ENCODE measurements at places on chromosomes 11 and 22.

DNA sequence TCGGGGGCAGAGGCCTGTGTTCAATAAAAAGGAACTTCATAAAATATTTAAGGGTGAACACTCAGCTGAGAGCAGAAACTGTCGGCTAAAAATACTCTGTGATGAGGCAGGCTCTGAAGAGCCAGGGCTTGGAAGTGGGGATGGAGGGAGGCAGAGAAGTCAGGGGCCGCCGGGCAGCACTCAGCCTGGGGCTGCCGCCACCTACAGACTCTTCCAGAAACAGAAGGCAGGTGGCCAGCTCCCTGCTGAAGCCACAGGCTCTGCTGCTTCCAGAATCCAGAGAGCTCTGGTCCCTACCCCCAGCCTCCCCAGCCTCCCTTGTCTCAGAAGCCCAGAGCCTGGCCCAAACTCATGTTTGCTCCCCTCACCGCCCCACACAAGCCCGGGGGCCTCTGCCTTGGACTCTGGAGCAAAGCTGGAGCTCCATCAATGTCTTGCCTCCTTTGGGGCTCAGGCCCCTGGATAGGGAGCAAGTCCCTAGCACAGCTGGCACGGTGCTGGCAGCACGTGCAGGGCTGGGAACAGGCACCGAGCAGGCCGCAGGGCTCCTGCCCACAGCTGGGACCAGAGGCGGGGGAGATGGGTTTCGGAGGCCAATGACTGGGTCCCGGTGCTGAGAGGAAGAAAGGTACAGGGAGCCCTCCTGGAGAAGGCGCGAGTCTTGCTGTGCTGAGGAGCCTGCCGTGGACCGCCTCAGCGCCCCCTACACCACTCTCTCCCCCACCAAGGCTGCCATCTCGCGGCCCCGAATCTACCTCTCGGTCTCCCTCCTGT, 8.2 kb downstream of the LRFN4 start:
- no peak for DNase-seq

- no peak for DNase-seq
These were observed 14.0 kb downstream of the HSPA8 start for GRCh38 chr11:123047947-123048293.

- DNase-seq = no peak
These were observed 19.9 kb upstream of the TEF start for GRCh38 chr22:41361716-41362310.

- DNase-seq = no peak
These were observed 127.1 kb downstream of the SNX19 start for GRCh38 chr11:130789056-130789640.

DNA sequence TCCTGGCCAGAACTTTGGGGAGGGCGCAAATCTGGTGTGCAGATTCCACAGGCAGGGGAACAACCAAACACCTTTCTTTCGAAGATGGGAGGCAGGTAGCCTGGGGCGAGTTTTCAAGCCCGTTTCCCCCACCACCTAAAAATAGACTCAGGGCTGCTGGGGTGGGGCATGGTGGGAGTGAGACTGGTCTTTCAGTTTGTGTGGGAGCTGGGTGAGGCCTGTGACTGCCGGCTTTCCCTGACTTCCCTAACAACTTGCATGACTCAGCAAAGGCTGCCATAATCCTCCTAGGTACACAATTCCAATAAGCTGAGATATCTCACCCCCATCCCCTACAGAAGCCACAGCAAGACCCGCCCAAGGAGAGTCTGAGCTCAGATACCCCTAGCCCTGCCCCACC, 4.3 kb upstream of the OR5B12 start:
- DNase-seq = no peak

DNA sequence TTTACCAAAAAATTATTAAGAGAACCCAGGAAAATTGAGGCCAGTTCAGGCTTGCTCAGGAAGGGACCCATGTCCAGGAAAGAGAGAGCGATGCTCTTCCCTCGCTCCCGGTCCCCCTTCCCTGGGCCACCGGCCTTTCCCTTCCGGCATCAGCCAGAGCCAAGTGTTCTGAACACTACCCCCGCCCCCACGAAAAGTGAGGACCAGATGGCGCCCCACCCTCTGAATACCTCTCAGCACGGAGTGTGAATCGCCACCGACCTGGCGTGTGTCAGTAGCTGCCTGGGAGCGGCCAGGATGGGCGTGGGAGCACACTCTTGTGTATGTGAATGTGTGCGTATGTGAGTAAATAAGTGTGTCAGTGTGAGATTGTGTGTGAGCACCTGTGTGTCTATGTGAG, 20.2 kb downstream of the RPS6KA4 start:
- no peak for DNase-seq

DNA sequence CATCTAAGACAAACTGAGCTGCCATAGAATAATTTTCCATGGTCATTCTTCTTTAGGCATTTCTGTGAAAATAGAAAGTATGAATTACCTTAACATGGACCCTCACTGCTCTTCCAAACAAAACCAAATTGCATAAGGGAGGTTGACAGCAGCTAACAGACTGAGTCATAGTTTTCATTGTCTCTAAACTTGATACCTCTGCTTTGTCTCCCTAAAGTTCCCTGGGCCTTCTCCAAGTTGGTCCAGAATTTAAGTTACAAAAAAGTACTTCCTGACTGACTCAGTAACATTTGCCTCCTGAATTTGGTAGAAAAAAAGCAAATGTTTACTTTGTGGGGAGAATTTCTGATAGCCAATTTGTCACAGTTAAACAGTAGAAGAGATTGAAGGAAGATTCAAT, 3.0 kb downstream of the OR8D1 start:
- no peak for DNase-seq

GRCh38 chr11:18368221-18368620, 26.1 kb upstream of the LDHA start:
- DNase-seq = no peak

- DNase-seq = peak; percentile 19
These were observed 4.9 kb upstream of the SLC16A8 start for GRCh38 chr22:38088629-38089473.

- peak; percentile 56 for DNase-seq
These were observed 43.7 kb downstream of the MED15 start for GRCh38 chr22:20550851-20551744.

DNA sequence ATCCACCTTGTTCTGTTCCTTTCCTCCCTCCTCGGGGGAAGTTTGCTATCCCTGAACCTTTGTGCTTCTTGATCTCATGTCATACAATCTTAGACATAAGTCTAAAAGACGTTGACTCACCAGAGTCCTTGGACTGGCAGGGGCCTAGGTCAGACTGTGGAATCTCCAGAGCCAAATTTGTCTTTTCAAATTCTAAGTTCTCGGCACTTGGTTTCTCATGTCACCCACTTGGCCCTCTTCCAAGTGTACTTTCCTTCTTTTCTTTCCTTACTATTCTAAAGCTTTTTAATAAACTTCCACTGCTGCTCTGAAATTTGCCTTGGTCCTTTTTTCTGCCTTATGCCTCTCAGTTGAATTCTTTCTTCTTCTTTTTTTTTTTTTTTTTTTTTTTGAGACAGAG, 30.1 kb upstream of the SMPD1 start:
- no peak for DNase-seq

GRCh38 chr11:21295508-21295907, 626.1 kb downstream of the NELL1 start:
- no peak for DNase-seq

- DNase-seq = peak; percentile 44
These were observed 821 bp downstream of the CELF1 start for GRCh38 chr11:47552056-47552565.

DNA sequence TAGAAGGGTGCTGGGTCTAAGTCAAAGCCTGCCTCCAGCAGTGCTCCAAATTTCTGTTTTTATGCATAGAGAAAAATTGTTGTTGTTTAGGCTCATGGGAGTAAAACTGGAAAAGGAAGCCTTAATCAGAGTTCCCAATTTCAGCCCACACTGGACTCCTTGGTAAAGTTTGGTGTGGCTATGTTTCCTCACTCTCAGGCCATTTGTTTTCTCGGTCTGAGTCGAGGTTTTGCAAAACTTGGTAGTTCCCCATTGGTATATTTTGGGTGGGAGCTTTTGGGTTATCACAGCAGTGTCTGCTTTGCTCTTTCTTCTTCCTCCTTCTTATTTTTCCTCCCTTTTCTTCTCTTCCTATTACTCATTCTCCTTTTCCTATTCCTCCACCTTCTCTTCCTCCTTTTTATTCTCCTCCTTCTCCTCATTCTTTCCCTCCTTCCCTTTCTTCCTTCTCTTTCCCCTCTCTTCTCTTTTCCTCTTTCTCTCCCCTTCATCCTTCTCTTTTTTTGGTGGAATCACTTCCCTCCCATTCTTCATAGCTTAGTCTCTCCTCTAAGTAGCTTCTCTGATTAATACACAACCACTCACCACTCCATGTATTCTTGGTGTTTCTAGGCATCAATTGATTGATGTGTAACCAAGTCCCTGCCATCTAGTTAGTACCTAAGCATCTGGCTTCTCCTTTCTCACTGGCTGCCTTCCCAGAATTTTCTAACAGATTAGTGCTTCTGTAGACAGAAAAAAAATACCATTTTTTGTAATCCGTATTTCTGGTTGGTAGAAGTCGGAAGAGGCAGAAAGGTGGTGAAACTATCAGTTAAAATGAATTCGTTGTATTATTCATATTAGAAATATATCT, 10.1 kb downstream of the SLC5A1 start:
- DNase-seq = no peak

- DNase-seq = no peak
These were observed 247.7 kb downstream of the GUCY1A2 start for GRCh38 chr11:106770489-106771085.

- peak; percentile 37 for DNase-seq
These were observed 3.2 kb upstream of the BIRC2 start for GRCh38 chr11:102343809-102344208.

GRCh38 chr22:38753948-38754750, 1.6 kb downstream of the SUN2 start:
- peak; percentile 66 for DNase-seq

- DNase-seq = no peak
These were observed 525 bp downstream of the BIK start for GRCh38 chr22:43110927-43111623.

DNA sequence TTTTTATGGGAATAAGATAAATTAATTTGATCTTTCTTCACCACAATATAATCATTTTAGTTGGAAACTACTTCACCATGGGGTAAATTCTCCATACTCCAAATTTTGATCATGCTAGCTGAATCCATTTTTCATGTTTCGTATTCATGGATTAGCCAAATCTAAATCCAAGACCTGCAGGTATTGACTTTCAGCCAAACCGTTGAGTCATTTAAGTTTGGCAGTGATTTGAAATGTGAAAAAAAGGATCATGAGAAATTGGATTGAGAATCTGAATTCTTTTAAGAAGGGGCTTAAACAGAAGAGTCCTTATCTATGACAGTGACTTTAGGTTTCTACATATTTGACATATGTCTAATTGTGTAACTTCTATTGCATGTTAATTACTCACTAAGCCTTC, 5.3 kb downstream of the GAS2 start:
- DNase-seq = no peak

DNA sequence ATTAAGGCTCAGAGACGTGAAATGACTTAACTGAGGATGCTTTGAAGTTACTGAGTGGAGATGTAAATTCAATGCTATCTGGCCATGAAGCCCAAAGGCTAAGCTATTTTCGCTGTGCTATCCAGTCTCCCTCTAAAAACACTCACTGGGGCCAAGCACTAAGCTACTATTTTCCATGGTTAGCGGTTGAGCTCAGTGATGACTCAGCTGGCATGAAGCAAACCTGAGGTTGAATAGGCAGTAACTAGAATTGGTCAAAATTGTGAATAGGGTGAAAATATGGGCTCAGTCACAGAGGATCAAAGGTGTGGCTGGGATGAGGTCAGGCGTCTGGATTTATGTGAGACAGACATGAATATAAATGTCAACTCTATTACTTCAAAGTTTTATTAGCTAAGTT, 564.2 kb upstream of the KIRREL3 start:
- DNase-seq = no peak

GRCh38 chr11:124807201-124807600, 7.0 kb upstream of the MSANTD2 start:
- DNase-seq = no peak

DNA sequence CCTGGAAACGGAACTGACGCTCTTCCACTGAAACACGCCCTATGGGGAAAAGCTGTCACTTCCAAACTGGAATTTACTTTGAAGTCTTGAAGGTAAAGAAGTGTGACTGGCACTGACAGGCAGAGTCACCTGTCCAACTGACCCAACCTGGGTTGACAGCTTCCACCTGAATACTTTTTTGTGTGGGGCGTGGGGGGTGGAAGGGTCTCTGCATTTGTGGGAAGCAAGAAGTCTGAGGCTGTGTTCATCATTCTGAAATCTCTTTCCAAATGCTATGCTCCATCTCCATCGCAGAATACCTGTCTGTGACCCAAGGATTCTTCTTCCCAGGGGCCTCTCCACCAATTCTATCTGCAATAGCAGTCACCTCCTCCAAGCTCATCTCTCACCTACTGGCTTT, 7.8 kb downstream of the IFT27 start:
- no peak for DNase-seq
